Upper lobe of right lung (tissue), 1 donor: ENCODE measurements at places on chromosomes 13 and 19. TPM values are rescaled to one million over a fixed set of nuclear protein-coding genes. Genes with fewer than 3 reads are reported as not detected.

The FSD1 gene
- 1.5 TPM for total RNA-seq

The SLC10A2 gene
- total RNA-seq, result not detected

DNA sequence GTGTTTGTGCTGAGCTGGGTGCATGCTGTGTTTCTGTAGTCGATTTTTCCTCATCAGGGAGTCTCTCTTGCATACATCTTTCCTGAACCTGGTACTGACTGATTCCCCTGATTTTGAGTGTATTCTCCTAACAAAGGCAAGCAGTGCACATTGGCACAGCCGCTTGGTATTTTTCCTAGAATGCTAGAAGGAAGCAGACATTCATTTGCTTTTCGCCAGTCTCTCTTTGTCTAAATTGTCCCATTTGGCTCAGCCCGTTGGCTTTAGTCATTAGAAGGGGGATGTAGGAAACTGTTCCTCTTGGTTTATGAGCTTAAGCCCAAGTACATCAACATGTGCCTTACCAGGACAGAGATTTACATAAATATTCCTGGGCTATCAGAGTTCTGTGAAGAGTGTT lies 266.1 kb upstream of the TMTC4 start:
- no peak for DNase-seq
- H3K4me3 ChIP-seq, result no peak overlapping the region
- H3K4me1 ChIP-seq, result no peaks in the 10 kb centered on the region
- no peak overlapping the region for H3K27ac ChIP-seq
- no peaks in the 10 kb centered on the region for H3K27me3 ChIP-seq
- H3K36me3 ChIP-seq, result no peaks in the 10 kb centered on the region

GRCh38 chr19:38644719-38645118 lies 2.7 kb upstream of the ACTN4 start:
- H3K4me3 ChIP-seq, result no peak overlapping the region
- H3K27me3 ChIP-seq, result no peaks in the 10 kb centered on the region
- peaks cover 8% of the 10 kb centered on the region for H3K4me1 ChIP-seq
- no peaks in the 10 kb centered on the region for H3K36me3 ChIP-seq
- no peak overlapping the region for H3K27ac ChIP-seq
- DNase-seq, result no peak

GRCh38 chr13:113393226-113393562 lies 29.3 kb upstream of the GRTP1 start:
- DNase-seq, result peak; percentile 59
- H3K4me1 ChIP-seq, result peaks cover 7% of the 10 kb centered on the region
- H3K27ac ChIP-seq, result no peak overlapping the region
- no peaks in the 10 kb centered on the region for H3K36me3 ChIP-seq
- peak overlapping the region; percentile 80 for H3K4me3 ChIP-seq
- no peaks in the 10 kb centered on the region for H3K27me3 ChIP-seq

GRCh38 chr19:14492756-14493337 lies 3.1 kb downstream of the GIPC1 start:
- peaks cover 25% of the 10 kb centered on the region for H3K4me1 ChIP-seq
- DNase-seq, result no peak
- no peak overlapping the region for H3K4me3 ChIP-seq

GRCh38 chr13:89832827-89833226 lies 1514.7 kb upstream of the MIR17HG start:
- no peaks in the 10 kb centered on the region for H3K27me3 ChIP-seq
- no peak overlapping the region for H3K27ac ChIP-seq
- H3K4me3 ChIP-seq, result no peak overlapping the region
- DNase-seq, result no peak
- H3K4me1 ChIP-seq, result no peaks in the 10 kb centered on the region

DNA sequence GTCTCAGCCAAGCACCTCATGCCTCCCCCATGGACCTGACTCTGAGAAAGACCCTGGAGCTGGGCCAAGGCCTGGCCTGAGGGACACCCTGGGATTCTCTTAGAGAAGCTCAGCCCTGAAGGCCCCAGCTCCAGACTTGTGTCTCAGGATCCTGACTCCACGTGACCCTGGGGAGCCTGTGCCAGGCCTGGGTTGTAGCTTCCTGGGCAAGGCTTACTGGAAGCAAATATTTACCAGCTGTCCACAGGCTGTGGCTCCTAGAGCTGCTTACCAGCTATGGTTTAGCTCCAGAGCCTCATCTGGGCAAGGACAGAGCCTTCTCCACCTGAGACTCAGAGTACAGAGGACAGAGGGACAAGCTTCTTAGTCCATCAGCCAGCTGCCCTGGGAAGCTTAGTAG lies 61.0 kb upstream of the CEACAM8 start:
- DNase-seq, result no peak
- H3K27ac ChIP-seq, result no peak overlapping the region
- H3K4me3 ChIP-seq, result no peak overlapping the region
- H3K36me3 ChIP-seq, result no peaks in the 10 kb centered on the region
- H3K27me3 ChIP-seq, result no peaks in the 10 kb centered on the region

The NLRP4 gene
- total RNA-seq, result not detected

GRCh38 chr19:29552454-29553280 lies 26.9 kb downstream of the VSTM2B start:
- peak; percentile 33 for DNase-seq
- no peak overlapping the region for H3K27ac ChIP-seq

DNA sequence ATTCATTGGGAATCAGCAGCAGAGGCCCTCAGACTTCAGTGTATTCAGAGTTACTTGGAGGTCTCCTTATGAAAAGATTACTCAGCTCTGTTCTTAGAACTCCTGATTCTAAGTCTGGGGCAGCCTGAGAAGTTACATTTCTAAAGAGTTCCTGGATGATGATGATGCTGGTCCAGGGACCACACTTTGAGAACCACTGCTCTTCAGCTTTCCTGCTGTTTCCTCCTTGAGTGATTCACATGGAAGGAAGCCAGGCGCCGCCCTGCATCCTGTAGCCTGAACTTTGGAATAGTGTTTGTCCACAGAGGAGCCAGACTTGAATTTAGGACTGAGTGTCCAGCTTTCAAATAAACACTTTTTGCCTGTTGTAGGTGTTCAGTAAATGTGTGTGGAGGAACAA lies 2.9 kb downstream of the CEBPG start:
- H3K36me3 ChIP-seq, result peaks cover 25% of the 10 kb centered on the region
- peaks cover 29% of the 10 kb centered on the region for H3K4me1 ChIP-seq

- H3K27me3 ChIP-seq, result no peaks in the 10 kb centered on the region
- peaks cover 4% of the 10 kb centered on the region for H3K4me1 ChIP-seq
- H3K36me3 ChIP-seq, result no peaks in the 10 kb centered on the region
- no peak overlapping the region for H3K4me3 ChIP-seq
Observed at GRCh38 chr13:23794267-23795161, 94.7 kb downstream of the MIPEP start.

DNA sequence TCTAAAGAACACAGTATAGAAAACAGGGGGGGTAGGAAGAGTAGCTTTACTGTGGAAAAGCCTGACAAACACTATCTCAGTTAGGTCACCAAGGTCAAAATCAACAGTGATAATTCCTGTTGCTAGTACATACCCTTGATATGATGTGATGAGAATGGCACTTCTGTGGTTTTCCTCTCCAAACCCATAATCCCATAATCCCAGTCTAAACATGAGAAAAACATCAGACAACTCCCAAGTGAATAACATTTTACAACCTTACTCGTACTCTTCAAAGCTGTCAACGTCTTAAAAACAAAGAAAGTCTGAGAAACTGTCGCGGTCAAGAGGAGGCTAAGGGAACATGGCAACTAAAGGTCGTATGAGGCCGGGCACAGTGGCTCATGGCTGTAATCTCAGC lies 137.6 kb downstream of the FOXO1 start:
- H3K27ac ChIP-seq, result no peak overlapping the region
- H3K4me3 ChIP-seq, result no peak overlapping the region
- no peaks in the 10 kb centered on the region for H3K36me3 ChIP-seq
- H3K4me1 ChIP-seq, result no peaks in the 10 kb centered on the region
- no peaks in the 10 kb centered on the region for H3K27me3 ChIP-seq

GRCh38 chr19:34300962-34301361 lies 46.6 kb downstream of the GARRE1 start:
- no peaks in the 10 kb centered on the region for H3K27me3 ChIP-seq
- H3K4me1 ChIP-seq, result peaks cover 1% of the 10 kb centered on the region
- no peak overlapping the region for H3K27ac ChIP-seq
- peaks cover 33% of the 10 kb centered on the region for H3K36me3 ChIP-seq

GRCh38 chr19:1397838-1398237 lies 3.5 kb downstream of the GAMT start:
- H3K36me3 ChIP-seq, result peaks cover 14% of the 10 kb centered on the region
- DNase-seq, result no peak
- H3K27me3 ChIP-seq, result peaks cover 5% of the 10 kb centered on the region
- no peak overlapping the region for H3K27ac ChIP-seq

DNA sequence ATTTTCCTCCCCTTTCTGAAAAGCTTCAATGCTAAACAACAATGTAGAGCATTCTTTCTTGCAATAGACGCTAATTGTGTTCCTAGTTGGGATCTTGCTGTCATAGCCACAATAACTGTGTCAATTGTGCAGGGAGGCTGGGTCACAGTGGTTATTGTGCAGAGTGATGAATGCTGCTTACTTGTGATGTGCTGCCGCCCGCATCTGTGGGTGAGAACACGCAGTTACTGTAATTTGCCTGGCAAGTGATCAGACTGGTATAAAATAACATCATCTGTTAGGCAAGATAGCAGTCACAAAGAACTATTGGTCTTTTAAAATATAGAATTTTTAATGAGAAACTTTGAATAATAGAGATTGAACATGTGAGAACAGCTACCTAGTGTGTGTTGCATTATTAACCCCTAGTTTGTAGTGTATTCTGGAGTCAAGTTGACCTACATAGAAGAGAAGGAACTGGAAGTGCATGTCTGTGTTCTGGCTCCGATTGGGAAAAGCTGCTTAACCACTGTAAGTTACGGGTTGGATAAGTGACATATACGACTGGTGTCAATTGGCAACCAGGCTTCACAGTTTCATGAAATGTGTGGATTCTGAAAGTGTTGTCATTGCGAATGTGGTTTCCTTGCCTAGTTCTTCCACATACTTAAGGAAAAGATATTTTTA lies 43.6 kb downstream of the SLAIN1 start:
- no peak for DNase-seq
- H3K27me3 ChIP-seq, result no peaks in the 10 kb centered on the region
- no peak overlapping the region for H3K4me3 ChIP-seq
- H3K36me3 ChIP-seq, result no peaks in the 10 kb centered on the region

- no peak overlapping the region for H3K4me3 ChIP-seq
- no peaks in the 10 kb centered on the region for H3K4me1 ChIP-seq
- H3K27me3 ChIP-seq, result no peaks in the 10 kb centered on the region
Observed at GRCh38 chr13:73075954-73076353, 17.1 kb downstream of the KLF5 start.

The EDNRB gene
- 61.7 TPM for total RNA-seq

DNA sequence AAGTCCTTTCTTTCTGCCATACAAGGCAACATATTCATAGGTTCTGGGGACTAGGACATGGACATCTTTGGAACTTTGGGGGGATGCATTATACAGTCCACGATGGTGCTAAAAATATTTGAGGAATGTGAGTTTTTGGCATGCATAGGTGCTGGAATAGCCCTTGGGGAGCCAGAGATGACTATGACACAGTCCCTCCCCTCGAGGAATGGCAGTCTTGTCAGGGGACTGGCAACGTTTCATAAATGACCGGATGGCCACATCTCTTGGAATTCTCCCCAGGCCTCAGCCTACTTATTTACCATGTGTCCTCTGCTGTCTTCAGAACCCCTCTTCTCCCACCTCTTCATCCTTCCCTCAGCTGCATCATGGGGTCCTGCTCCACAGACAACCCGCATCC lies 13.6 kb downstream of the MEIOSIN start:
- H3K36me3 ChIP-seq, result no peaks in the 10 kb centered on the region
- H3K27me3 ChIP-seq, result no peaks in the 10 kb centered on the region
- H3K27ac ChIP-seq, result no peak overlapping the region
- no peak for DNase-seq

- no peaks in the 10 kb centered on the region for H3K4me1 ChIP-seq
- no peaks in the 10 kb centered on the region for H3K27me3 ChIP-seq
- no peak overlapping the region for H3K4me3 ChIP-seq
- H3K36me3 ChIP-seq, result no peaks in the 10 kb centered on the region
Observed at GRCh38 chr13:74114202-74114601, 20.0 kb downstream of the KLF12 start.

The NXNL1 gene
- total RNA-seq, result not detected

DNA sequence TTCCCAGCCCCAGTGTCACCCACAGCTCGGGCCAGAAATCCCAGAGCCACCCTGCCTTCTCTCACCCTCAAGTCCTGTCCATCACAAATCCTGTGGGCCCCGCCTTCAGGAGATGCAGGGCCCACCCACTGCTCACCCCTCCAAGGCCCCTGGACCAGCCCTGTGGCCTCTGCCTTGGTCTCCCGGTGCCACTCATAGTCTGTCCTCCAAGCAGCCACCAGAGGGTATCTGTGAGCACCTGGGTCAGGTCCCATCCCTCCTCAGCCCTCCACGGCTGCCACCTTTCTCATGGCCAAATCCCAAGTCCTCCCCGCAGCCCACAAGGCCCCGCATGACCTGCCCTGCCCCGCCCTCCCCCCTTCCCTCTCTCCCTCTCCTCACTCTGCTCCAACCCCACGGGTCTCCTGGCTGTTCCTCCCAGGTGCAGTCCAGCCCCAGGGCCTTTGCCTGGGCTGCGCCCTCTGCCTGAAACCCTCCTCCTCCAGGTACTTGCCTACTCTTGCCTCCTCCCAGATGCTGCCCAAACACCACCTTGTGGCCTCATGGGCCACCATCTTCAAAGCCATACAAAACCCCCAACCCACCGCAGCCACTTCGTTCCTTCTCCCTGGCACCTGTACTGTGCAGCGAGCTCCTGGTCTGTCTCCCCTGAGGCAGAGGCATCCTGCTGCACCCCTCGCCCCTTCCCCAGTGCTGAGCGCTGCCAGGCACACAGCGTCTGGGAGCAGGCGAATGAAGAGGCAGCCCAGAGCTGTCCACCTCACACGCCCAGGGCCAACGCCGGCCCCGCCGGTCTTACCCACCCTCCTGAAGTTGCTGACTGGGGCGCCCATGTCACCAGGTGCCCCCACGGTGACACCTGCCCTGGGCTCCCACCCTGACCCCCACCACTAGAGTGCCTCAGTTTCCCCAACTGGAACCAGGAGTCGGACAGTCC lies 13.2 kb upstream of the UQCR11 start:
- DNase-seq, result no peak
- no peaks in the 10 kb centered on the region for H3K27me3 ChIP-seq
- no peaks in the 10 kb centered on the region for H3K4me1 ChIP-seq
- H3K36me3 ChIP-seq, result peaks cover 33% of the 10 kb centered on the region

GRCh38 chr13:25657157-25657556 lies 285.4 kb downstream of the ATP8A2 start:
- no peaks in the 10 kb centered on the region for H3K27me3 ChIP-seq
- H3K27ac ChIP-seq, result no peak overlapping the region
- no peak for DNase-seq
- H3K36me3 ChIP-seq, result no peaks in the 10 kb centered on the region
- no peak overlapping the region for H3K4me3 ChIP-seq

GRCh38 chr19:43425567-43426392 lies 11.1 kb downstream of the TEX101 start:
- H3K36me3 ChIP-seq, result no peaks in the 10 kb centered on the region
- no peak for DNase-seq
- H3K4me3 ChIP-seq, result no peak overlapping the region
- H3K27me3 ChIP-seq, result no peaks in the 10 kb centered on the region
- no peak overlapping the region for H3K27ac ChIP-seq
